ENCODE measurements at places on chromosomes 5 and 9. TPM values are rescaled to one million over a fixed set of nuclear protein-coding genes. Genes with fewer than 3 reads are reported as not detected.

Gene ARID3C
- polyA plus RNA-seq: not detected

Gene PITX1
- polyA plus RNA-seq: not detected

Gene C1QTNF2
- polyA plus RNA-seq: 27.0 TPM

Gene ANKRD33B
- 1.5 TPM for polyA plus RNA-seq

Gene ZFAND5
- polyA plus RNA-seq: 213 TPM

Gene MAMDC2
- 9.1 TPM for polyA plus RNA-seq

Gene SLC34A3
- polyA plus RNA-seq: 7.5 TPM

Gene LYRM7
- 15.7 TPM for polyA plus RNA-seq

Gene AIF1L
- polyA plus RNA-seq: 384 TPM

Gene TMEM38B
- polyA plus RNA-seq: 50.0 TPM

Gene FBN2
- 106 TPM for polyA plus RNA-seq

Gene GABRA6
- polyA plus RNA-seq: not detected

Gene NEURL1B
- polyA plus RNA-seq: 15.5 TPM

Gene EIF4E1B
- not detected for polyA plus RNA-seq

Gene SUB1
- 335 TPM for polyA plus RNA-seq

Gene CNOT8
- 85.7 TPM for polyA plus RNA-seq
